ENCODE measurements at places on chromosomes 2 and 18. TPM values are rescaled to one million over a fixed set of nuclear protein-coding genes. Genes with fewer than 3 reads are reported as not detected.

The CPO gene
- not detected for total RNA-seq

The FIGN gene
- 0.24 TPM for total RNA-seq

- no peaks in the 10 kb centered on the region for H3K36me3 ChIP-seq
- peak; percentile 38 for DNase-seq
- H3K4me3 ChIP-seq: peak overlapping the region; percentile 59
- H3K27me3 ChIP-seq: peaks cover 11% of the 10 kb centered on the region
- no peak overlapping the region for H3K27ac ChIP-seq
Observed at GRCh38 chr2:200306931-200307723, 634 bp downstream of the SPATS2L start.

DNA sequence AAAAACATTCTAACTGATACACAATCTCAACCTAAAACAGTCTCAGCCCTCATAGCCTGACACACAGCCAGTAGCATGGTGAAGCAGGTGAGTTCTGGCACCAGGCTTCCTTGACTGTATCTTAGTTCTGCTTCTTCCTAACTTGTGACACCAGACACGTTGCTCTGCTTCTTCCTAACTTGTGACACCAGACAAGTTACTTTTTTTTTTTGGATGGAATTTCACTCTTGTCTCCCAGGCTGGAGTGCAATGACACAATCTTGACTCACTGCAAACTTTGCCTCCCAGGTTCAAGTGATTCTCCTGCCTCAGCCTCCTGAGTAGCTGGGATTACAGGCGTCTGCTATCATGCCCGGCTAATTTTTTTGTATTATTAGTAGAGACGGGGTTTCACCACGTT is 6.7 kb upstream of the ATG16L1 start:
- no peaks in the 10 kb centered on the region for H3K27me3 ChIP-seq
- DNase-seq: no peak

DNA sequence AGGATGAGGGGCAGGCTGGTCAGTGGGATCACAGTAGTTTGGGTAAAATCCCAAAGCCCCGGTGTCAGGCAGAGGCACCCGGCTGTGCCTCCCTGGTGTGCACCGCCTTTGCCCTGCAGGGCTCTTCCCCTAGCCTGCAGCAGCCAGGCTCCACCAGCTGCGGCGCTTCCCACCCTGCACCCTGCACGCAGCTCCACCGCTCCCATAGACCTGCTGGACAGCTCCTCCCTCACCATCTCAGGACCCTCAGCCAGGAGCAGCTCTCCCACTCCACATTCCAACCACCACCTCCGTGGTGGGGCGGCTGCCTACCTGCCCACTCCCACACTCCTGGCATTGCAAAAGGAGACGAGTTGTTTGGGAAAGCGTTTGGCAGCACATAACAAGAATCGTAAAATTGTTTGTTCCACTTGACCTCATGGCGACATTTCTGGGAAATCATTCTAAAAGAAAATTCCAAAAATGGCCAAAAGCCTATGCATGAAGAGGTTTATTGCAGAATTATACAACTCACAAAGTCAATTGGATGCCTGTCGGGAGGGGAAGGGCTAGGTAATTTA is 287.4 kb upstream of the HDAC4 start:
- H3K4me1 ChIP-seq: no peaks in the 10 kb centered on the region
- peaks cover 53% of the 10 kb centered on the region for H3K27me3 ChIP-seq
- H3K4me3 ChIP-seq: no peak overlapping the region
- peak; percentile 5 for DNase-seq
- no peaks in the 10 kb centered on the region for H3K36me3 ChIP-seq
- no peak overlapping the region for H3K27ac ChIP-seq

DNA sequence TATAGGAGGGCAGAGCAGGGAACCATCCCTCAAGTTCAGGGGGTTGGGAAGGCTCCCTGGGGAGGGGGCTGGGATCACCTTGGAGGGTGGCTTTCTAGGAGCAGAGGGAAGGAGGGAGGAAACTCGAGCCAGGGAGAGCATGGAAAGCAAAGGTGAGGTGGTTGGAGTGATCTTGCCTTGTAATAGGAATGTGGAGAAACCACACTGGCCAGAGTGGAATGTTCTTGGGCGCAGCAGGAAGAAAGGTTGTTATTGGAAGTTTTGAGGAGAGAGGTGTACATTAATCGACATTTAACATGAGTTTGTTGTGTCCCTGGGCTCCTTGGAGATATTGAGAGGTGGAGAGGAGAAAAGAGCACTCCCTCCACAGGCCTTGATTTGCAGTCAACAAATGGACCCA is 272.2 kb downstream of the PRKCE start:
- DNase-seq: no peak
- H3K4me3 ChIP-seq: no peak overlapping the region
- H3K27ac ChIP-seq: no peak overlapping the region

GRCh38 chr18:35253655-35254287 is 12.9 kb downstream of the ZNF397 start:
- no peak overlapping the region for H3K27ac ChIP-seq
- H3K36me3 ChIP-seq: peaks cover 25% of the 10 kb centered on the region
- no peaks in the 10 kb centered on the region for H3K4me1 ChIP-seq
- DNase-seq: no peak
- no peak overlapping the region for H3K4me3 ChIP-seq
- no peaks in the 10 kb centered on the region for H3K27me3 ChIP-seq

GRCh38 chr2:8168022-8168717 is 513.7 kb upstream of the ID2 start:
- H3K27ac ChIP-seq: no peak overlapping the region
- H3K36me3 ChIP-seq: no peaks in the 10 kb centered on the region

- H3K27me3 ChIP-seq: no peaks in the 10 kb centered on the region
- DNase-seq: no peak
- H3K27ac ChIP-seq: no peak overlapping the region
- H3K36me3 ChIP-seq: no peaks in the 10 kb centered on the region
- no peaks in the 10 kb centered on the region for H3K4me1 ChIP-seq
Observed at GRCh38 chr2:69689466-69689865, 45.9 kb upstream of the AAK1 start.

DNA sequence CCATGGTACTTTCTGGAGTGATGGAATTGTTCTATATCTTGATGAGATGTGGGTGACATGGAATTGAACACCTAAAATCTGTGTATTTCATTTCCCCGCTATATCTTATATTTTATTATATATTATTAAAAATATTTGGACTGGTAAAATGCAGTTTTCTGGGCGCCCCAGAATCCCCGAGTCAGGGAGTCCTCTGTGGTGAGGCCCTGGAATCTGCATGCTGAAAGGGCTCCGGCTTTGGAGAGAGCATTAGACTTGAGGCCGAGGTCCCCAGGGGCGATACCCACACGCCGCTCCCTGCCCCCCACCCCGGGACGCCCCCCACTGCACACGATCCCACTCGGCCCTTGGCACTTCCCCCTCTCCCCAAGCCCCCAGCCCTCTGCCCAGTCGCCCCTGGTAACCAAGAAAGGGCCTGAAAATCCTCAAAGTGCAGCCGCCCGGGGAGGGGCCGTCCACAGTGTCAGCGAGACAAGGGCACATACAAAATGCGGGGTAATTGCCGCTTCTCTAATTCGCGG is 126.0 kb downstream of the ZFP36L2 start:
- no peaks in the 10 kb centered on the region for H3K4me1 ChIP-seq
- DNase-seq: no peak
- H3K27ac ChIP-seq: no peak overlapping the region
- no peaks in the 10 kb centered on the region for H3K36me3 ChIP-seq
- no peaks in the 10 kb centered on the region for H3K27me3 ChIP-seq

DNA sequence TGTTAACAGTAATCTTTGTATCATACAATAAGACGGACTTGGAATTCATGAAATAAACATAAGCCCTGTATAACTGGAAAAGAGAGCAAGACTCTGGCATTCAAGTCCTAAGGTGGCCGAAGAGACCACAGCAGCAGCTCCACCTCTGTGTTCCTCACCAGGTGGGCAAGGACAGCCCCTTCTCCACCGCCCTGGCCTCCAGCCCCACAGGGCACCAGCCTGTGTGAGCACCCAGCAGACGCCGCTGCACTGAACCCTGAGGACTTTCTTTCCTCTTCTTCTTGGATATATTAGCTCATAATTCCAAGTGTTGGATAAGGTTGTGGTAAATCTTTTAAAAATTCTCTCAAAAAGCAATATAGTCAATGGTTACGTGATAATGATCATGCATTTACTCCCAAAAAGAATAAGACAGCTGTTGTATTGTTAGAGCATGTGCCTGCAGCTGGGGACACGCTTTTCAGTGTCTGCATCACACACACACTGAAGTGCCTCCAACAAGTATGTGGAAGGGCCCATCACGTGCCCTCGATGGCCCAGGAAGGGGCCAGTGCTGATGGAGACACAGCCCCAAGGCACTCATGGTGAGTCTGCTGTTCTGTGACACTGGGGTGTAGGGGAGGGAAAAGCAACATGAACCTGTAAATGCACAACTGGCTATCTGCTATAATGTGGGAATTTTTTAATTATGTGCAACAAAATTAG is 26.8 kb downstream of the FAM178B start:
- no peak for DNase-seq
- H3K4me3 ChIP-seq: no peak overlapping the region
- H3K4me1 ChIP-seq: peaks cover 18% of the 10 kb centered on the region
- no peaks in the 10 kb centered on the region for H3K36me3 ChIP-seq
- H3K27ac ChIP-seq: no peak overlapping the region

DNA sequence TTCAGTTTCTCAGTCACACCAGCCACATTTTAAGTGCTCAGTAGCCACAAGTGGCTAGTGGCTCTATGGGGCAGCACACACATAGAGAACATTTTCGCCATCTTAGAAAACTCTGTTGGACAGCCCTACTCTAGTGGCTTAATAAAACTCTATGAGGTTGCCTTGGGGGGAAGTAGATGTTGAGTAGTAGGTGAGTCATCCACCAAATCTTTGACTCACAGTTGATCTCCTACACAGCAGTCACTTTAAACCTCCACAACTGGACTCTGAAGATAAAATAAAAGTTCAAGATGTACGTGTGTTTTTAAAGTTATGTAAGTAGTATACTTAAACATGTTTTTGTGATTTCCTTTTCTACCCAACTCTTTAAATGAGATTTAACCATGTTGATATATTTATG is 379.0 kb downstream of the SETBP1 start:
- DNase-seq: no peak
- no peak overlapping the region for H3K4me3 ChIP-seq
- H3K27me3 ChIP-seq: no peaks in the 10 kb centered on the region
- H3K27ac ChIP-seq: no peak overlapping the region
- peaks cover 3% of the 10 kb centered on the region for H3K4me1 ChIP-seq

GRCh38 chr2:32135409-32135808 is 30.3 kb upstream of the SLC30A6 start:
- no peaks in the 10 kb centered on the region for H3K27me3 ChIP-seq
- peak; percentile 66 for DNase-seq
